ENCODE measurements at places on chromosomes 2 and 18. TPM values are rescaled to one million over a fixed set of nuclear protein-coding genes. Genes with fewer than 3 reads are reported as not detected.
A peak's percentile ranks its signal among the peaks of the same experiment; 100 is the strongest.

TUBB8B gene
- not detected for total RNA-seq

DNA sequence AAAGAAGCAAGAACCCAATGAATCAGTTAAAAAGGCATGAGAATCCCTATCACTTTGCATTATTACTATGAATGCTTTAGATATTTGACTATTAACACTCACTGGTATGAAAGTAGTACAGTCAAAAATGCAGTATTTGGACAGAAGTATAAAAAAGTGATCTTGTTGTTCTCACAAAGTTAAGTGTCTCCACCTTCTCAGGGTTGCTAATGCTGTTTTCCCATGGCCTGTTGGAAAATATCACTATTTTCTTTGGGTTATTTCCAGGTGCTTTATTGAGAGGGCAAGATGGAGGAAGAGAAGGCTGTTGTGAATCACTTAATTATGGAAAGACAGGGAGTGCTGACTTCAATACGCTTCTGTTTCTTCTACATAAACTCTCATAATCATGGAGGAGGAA, 13.6 kb upstream of the CREB1 start:
- DNase-seq, result no peak

PLGLB2 gene
- 1.1 TPM for total RNA-seq

ASB18 gene
- not detected for total RNA-seq

- DNase-seq, result no peak
These were observed 2.2 kb upstream of the CDH20 start for GRCh38 chr18:61331051-61331450.

- no peak for DNase-seq
These were observed 186.9 kb downstream of the LRP1B start for GRCh38 chr2:141943918-141944317.

DNA sequence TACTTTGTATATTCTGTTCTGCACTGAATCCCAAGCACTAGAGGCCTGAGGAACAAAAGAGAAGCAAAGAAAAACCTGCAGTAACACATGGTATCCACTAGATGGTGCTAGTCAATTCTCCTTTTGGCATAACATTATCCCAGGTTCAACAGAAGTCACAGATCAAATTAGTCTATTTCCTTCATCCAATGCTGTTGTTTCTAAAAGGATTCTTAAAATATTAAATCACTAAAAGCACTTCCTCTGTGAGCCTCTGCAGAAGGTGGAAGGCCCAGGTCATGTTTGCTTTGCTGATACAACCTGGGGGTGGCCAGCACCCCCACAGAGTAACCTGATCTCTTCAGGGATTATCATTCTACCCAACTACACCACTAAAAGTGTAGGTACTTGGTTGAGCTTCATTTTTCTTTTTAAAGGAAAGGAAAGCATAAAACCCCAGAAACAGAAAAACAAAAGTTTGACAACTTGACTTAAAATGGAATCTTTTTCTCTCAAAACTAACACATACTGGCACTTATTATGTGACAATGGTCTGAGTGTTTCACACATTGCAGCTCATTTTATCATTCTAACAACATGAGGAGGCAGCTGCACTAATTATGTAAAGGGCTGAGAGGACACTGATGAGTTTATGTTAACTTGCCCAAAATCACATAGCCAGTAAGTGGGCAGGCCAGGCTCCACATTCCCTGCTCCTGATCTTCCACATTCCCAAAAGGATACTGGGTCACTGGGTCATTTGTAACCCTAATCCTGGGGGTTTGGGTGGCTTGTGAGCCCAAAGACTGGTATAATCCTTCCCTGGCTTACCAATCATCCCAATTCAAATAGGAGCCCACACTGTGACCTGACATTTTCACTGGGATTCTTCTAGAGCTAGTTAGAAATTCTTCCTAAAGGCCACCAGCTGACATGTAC, 66.8 kb upstream of the DNER start:
- no peak for DNase-seq

DNA sequence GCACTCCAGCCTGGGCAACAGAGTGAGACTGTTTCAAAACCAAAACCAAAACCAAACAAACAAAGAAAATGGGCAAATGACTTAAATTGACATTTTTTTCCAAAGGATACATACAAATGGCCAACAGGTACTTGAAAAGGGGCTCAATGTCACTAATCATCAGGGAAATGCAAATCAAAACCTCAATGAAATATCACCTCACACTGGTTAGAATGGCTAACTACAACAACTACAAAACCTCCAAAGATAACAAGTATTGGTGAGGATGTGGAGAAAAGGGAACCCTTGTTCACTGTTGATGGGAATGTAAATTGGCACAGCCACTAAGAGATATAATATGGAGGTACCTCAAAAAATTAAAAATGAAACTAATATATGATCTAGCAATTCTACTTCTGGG, 213.2 kb upstream of the HS6ST1 start:
- DNase-seq, result no peak

- DNase-seq, result peak; percentile 47
These were observed 12.0 kb downstream of the UGP2 start for GRCh38 chr2:63853527-63854310.

DNA sequence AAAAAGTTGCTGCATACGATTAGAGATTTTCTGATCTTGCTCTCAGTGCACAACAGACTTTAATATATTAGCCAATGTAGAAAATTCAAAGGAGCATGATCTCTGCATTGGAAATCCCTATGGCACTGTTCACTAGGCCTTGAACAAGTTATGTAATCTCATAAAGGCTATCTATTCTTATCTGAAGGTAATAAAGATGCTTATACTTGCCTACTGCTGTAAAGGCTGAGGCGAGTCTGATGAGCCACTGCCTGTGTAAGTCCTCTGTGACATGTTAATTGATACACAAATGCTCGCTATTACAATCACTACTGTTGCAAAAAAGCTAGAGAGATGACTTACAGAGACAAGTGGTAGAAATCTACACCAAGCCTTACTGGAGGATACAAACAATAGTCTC, 207.4 kb downstream of the EPHA4 start:
- no peak for DNase-seq

GRCh38 chr18:35244671-35245070, 3.8 kb downstream of the ZNF397 start:
- no peak for DNase-seq

GRCh38 chr18:49582579-49582978, 20.7 kb downstream of the LIPG start:
- DNase-seq, result no peak

GRCh38 chr2:101120124-101120996, 30.8 kb downstream of the TBC1D8 start:
- DNase-seq, result peak; percentile 55

ZSCAN30 gene
- 9.4 TPM for total RNA-seq

All from colonic mucosa (tissue), 4 donors.